ENCODE measurements at places on chromosomes 7 and 10.

DNA sequence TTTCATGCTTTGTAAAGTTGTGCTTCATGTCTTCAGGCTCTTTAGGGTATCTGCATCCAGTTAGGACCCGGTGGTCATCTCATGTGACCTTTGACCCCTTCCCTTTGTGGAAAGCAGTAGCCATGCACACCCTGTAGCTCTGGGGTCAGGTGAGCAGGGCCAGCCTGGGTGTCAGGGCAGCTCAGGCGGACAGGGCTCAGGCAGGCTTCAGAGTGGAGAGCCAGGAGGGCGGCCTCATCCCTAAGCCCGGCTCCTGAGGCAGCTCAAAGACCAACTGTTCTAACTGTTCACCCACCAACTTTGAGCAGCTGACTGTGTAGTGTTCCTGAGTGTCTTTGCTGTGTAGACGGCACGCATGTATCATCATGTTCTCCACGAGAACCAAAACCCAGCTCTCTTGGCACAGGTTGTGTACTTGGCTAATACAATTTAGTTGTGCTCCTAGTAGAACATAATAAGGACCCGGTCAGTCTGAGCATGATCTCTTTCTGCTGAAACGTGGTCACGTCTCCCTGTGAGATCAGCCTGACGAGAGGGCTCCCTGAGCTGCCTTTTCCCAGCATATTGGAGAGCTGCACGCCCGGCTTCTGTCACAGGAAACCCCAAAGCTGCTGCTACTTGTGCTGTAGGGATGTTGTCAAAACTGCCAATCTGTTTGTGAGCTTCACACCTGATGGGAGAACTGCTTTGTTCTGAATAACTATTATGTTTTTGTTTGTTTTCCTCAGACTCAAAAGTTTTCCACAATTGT is 30.0 kb downstream of the EEPD1 start:
- DNase-seq, result no peak

GRCh38 chr10:112872728-112873127 is 77.3 kb upstream of the TCF7L2 start:
- no peak for DNase-seq

DNA sequence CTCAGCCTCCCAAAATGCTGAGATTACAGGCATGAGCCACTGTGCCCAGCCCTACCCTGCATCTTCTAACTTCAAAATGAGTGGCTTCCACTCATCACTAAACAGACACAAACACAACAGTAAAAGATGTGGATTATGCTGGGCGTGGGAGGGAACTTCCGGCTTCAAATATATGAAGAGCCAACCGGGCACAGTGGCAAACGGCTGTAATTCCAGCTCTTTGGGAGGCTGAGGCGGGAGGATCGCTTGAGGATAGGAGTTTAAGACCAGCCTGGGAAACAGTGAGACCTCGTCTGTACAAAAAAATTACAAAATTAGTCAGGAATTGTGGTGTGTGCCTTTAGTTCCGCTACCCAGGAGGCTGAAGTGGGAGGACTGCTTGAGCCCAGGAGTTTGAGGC is 92.2 kb upstream of the GNA12 start:
- no peak for DNase-seq

DNA sequence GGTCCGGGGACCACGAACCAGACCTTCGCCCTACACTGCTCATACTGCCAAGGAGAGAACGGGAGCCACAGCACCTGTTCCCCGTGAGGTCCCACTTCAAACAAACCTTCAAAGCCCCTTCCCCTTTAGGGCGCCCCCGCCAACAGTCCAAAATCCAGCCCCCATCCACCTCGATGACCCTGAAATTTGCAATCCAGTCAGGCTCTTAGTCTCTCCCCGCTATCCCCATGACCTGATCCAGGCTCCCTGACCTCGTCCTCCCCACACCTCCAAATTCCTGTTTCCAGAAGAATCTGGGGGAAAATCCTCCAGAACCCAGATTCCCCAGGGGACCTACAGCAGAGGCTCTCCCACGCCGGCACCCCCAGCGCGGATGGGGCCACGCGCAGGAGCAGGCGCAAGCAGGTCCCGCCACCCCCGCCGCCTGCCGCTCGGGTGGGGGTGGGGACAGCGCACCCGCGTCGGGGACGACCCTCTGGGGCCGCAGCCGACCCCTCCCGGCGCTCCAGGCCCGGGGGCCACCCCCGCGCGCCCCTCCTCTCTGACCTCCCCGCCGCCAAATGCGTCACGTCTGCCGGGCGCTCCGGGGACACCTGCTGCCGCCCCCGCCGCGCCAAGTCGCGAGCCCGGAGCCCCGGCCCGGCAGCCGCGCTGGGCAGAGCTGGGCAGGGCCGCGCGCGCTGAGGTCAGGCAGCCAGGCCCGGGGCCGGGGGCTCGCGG is 753 bp downstream of the CAMK2B start:
- no peak for DNase-seq

DNA sequence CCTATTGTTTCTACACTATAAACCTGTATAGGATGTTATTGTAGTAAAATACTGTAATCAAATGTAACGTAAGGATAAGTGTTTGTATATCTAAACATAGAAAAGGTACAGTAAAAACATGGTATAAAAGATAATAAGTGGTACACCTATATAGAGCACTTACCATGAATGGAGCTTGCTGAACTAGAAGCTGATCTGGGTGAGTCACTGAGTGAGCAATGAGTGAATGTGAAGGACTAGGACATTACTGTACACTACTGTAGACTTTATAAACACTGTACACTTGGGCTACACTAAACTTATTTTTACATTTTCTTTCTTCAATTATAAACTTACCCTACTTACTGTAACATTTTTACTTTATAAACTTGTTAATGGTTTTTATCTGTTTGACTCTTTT is 732.9 kb upstream of the LRRN3 start:
- no peak for DNase-seq

DNA sequence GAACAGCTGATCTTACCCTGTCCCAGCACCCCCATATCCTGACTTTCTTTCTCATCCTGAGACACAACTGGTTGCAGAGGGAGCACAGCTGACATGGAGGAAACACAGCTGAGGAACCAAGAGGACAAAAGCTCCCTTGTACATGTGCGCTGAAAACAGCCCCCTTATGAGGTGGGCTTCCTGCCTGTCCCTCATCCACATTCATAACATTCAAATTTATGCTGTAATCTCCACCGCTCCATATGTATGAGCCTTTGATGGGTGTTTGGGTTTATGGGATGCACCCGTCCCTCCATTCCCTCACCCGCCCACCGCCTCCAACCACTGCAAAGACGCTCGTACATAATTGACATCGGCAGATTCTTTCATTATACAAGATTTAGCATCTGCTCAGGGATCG is 49.6 kb upstream of the BTRC start:
- DNase-seq, result no peak

DNA sequence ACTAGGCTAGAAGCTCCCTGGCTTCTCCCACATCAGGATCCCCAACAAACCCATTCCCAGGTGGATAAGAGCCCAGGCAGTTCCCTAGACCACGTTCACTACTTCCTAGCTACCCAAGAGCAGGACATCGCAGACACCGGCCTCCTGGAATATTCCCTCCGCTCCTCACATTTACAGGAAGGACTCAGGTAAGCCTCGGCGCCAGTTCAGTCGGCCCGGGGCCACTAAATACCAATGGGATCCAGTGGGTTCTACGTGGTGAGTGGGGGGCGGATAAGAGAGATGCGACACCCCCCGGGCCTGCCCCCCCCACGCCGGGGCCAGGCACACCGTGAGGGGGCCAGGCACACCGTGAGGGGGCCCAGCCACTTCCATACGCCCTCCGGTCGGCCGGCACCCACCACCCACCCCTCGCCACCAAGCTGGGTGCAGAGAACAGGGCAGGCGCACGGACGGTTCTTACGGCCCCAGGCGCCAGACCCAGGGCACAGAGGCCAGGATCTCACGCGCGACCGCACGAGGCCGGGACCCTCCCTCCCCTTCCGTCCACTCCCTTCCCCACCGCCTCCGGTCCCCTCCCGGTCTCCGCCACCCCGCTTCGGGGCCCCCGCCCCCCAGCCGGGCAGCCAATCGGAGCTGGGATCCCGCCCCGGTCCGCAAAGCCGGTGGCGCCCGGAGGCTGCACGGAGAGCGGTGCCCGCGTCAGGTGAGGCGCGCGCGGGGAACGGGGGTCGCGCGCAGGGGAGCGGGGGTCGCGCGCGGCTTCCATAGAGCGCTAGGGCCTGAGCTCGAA is at the start of gene BLVRA:
TSS of gene BLVRA (plus strand) at position 652 of the 793 bp plus-strand sequence. CDS start 12,479 bp downstream, outside the sequence.
- DNase-seq, result peak; percentile 38

DNA sequence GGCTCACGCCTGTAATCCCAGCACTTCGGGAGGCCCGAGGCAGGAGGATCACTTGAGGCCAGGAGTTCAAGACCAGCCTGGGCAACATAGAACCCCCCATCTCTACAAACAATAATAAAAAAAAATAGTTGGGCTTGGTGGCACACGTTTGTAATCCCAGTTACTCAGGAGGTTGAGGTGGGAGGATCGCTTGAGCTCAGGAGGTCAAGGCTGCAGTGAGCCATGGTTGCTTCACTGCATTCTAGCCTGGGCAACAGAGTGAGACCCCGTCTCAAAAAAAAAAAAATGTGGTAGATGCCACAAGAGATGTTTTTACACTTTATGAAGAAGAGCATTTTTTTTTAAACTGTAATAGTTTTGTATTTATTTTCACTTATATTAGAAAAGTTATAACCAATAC is 12.8 kb downstream of the NYAP1 start:
- no peak for DNase-seq

DNA sequence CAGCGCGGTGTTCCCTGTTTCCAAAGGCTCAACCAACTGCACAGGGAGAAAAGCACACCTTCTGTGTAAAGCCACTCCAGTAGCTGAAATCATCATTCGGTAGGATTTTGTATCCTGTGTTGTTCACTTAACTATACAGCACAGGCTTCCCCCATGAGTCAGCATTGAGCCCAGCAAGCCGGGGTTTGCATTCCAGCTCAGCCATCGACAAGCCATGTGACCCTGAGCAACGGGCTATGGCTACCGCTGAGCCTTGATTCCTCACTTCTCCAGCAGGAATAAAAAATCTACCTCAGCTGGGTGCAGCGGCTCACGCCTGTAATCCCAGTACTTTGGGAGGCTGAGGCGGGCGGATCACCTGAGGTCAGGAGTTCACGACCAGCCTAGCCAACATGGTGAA is 44.1 kb upstream of the ATP6V0A4 start:
- no peak for DNase-seq

DNA sequence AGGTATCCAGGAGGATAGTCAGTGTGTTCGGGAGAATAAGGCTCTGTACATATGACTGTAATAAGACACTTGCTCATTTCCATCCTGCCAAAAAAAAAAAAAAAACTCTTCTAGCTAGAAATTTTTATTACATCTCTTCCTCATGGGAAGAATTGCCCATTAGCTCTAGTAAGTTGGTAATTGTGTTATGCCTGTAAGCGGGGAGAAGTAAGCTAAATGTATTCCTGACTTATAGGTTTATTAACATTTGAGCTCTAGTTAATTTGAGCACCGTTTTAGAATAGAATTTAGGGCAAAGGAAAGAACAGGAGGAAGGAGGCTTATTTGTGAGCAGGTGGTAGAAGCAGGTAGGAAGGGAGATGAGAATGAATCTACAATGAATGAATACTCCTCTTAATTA is 1210.6 kb downstream of the SORCS1 start:
- DNase-seq, result no peak

DNA sequence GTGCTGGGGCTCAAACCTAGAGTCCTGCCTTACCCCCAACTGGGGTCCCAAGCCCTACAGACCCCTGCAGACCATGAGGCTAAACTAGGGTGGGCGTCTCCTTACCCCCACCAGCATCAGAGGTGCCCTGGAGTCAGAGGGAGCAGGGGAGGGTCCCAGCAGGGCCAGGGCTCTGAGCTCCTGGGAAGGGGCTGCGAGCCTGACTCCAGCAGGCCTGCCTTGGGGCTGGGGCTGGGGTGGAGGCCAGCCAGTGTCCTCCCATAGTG is 1.3 kb downstream of the SNCG start:
- no peak for DNase-seq

GRCh38 chr10:24721229-24722106 is 2.2 kb downstream of the ARHGAP21 start:
- no peak for DNase-seq

GRCh38 chr10:127907411-127908105 is 655 bp downstream of the PTPRE start:
- DNase-seq, result no peak

GRCh38 chr10:46106410-46107255 is 60.6 kb upstream of the MSMB start:
- no peak for DNase-seq

GRCh38 chr10:106570268-106570667 is 594.2 kb downstream of the SORCS1 start:
- DNase-seq, result no peak

- DNase-seq, result no peak
These were observed 417.6 kb downstream of the DNAJB6 start for GRCh38 chr7:157754416-157754790.

DNA sequence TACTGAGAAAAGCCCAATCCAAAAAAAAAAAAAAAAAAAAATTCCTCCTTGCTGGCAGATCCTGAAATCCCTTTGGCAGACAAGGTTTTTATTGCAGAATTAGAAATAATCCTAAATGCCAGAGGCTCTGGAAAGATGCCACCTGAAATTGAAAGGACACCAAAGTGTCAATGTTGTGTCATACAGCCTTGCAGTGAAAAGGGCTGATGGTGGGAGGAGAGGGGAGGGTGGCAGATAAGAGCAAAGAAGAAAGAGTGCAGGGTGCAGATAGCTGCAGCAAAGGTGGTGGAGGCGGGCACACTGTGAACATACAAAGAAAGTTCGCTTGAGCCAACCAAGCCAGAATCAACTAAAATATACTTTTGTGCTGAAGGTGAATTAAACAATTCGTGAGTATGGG is 8.2 kb upstream of the OPTN start:
- DNase-seq, result no peak

DNA sequence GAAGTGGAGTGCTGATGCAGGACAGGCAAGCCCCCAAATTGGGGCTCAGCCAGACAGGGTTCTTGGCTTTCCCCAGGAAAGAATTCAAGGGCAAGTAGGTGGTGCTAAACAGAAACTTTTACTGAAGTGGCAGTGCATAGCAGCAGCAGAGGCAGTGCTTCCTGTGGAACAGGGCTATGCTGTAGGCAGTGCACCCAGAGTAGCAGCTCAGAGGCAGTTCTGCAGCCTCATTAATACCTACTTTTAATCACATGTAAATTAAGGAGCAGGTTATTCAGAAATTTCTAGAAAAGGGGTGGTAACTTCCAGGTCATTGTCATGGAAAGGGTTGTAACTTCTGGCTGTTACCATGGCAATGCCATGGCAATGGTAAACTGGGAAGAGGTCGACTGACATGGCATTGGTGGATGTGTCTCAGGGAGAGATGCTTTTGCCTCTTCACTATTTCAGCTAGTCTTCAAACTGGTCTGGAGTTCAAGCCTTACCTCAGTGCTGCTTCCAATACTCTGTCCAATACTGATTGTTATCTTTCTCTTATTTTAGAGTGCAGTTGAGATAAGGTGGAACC is 29.2 kb downstream of the PRSS58 start:
- no peak for DNase-seq

- DNase-seq, result no peak
These were observed 189.2 kb upstream of the PODXL start for GRCh38 chr7:131745390-131746248.

- no peak for DNase-seq
These were observed 41.4 kb upstream of the ANLN start for GRCh38 chr7:36348256-36348655.
